Foreskin keratinocyte (primary cell): ENCODE measurements at places on chromosomes 5 and 9. TPM values are rescaled to one million over a fixed set of nuclear protein-coding genes. Genes with fewer than 3 reads are reported as not detected.

DNA sequence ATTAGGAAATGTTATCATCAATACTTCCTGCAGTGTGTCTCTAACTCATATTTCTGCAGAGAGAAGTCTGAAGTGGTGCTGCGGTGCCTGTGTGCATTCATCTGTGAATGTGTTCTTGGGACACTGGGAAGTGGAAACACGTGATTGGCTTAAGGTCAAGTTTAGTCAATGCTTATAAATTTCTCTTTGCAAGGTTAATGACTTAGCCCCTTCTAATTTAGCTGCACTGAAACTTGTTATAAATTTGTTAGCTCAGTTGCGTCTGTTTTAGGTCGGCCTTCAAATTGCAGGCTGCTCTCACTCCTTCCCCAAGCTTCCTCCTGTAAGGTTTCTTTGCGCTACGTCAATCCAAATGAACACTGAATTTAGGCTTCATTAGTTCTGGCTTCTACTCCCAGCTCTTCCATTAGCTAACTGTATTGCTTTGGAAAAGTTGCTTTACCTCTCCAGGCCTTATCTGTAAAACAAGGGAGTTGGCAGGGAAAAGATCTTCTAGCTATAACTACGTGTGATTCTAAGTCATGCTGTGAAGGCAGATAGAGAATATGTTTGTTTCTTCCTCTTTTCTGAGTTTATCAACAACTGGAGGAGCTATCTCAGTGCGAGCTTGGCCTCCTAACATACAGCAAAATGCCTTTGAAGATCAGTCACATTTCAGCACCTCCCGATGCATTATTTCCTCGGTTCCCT lies 341.8 kb downstream of the NFIB start:
- DNase-seq: no peak

DNA sequence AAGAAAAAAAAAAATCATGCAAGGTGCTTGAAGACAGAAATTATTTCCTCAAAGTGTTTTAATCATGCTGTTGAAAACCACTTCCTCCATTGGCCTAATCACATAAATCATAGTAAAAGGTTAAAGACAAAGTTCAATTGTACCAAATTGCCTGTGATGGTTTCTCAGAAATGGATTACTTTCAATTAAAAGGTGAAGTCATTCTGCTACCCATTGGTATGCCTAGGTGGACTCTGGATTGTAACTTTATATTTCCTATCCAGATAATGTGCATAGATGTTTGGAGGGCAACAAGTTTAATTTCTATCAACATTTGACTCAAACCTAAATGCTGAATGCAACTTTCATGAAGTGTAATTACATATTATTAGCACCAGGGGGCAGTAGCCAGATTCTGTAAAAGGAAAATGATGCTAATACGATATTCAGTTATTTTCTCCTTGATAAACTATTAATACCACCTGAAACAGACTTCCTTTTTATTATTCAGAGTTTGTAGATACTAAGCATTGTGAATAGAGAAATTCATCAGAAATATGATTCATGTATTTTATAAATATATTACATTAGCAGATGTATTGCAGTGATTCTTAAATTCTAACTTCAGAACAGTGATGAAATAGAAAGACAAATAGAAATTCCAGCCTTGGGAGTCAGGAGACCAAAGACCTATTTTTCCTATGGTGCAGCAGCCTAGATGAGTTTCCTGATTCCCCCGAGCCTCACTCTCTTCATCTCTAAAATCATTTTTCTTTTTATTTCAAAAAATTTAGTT lies 148.2 kb downstream of the CAAP1 start:
- no peak for DNase-seq

- DNase-seq: no peak
These were observed 108.0 kb downstream of the PAM start for GRCh38 chr5:102863058-102863457.

DNA sequence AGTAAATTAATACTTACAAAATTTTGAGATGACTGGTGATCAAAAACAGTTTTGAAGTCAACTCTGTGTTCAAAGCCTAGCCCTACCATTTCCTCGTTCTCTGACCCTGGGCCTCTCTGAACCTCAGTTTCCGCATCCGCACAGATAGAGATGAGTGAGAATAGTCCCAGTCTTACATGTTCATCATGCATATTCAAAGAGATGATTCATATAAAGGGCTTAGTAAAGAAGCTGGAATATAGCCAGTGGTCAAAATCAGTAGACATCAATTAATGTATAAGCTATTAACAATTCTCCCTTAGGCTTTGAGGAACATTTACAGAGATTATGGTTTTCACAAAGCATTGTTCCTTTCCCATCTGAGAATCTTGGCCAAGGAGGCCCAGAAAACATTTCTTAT lies 250.6 kb downstream of the SPOCK1 start:
- DNase-seq: no peak

GRCh38 chr9:70412832-70413463 lies 1.5 kb downstream of the KLF9 start:
- no peak for DNase-seq

DNA sequence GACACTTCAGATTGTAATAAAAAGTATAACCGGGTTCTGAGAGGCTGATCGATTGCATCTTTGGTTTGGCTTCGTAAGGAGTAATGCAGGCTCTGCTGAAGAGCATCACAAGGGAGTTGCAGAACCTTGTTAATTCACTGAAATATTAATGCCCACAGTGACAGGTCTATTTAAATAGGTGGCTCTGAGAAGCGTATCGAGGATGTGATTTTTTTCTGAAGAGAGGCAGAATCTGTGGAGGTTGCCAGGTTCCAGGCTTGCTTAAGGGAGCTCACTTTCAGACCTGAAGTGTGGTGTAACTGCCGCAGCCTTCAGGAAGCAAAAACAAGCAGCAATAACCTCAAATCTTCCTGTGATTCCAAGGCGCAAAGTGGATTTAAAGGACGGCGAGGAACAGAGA lies 80.3 kb downstream of the ANKRD33B start:
- no peak for DNase-seq

POLR1E gene
- 39.7 and 48.9 TPM in 2 replicates for total RNA-seq

RASGRF2 gene
- total RNA-seq: 0.04 TPM in 1 of 2 replicates, not detected in the other

- DNase-seq: no peak
These were observed 26.9 kb upstream of the SYK start for GRCh38 chr9:90774682-90775081.

- DNase-seq: peak; percentile 92
These were observed 10.6 kb downstream of the PRR7 start for GRCh38 chr5:177456976-177457851.

LRRC14B gene
- total RNA-seq: not detected in 2 replicates

PCDHB16 gene
- total RNA-seq: not detected in 2 replicates
